ENCODE measurements at places on chromosomes 3 and 15. TPM values are rescaled to one million over a fixed set of nuclear protein-coding genes. Genes with fewer than 3 reads are reported as not detected.
A peak's percentile ranks its signal among the peaks of the same experiment; 100 is the strongest.

DNA sequence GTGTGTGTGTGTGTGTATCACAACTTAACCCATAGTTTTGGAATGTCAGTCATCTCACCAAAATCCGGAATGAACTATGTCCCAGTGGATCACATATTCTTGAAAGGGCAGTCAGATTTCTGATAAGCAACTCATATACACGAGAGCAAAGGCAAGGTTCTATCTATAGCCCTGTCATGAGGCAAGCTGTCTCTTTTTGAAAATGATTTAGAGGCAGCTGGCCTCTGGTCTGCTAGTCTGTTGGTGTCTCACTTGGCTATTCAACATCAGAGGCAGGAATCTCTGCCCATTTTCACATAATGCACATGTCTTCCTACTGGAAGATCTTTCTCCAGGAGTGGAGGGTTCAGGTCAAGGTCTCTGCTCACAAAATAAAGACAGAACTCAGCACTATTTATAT, 79.8 kb downstream of the CNTN6 start:
- DNase-seq = no peak
- no peaks in the 10 kb centered on the region for H3K27me3 ChIP-seq

DNA sequence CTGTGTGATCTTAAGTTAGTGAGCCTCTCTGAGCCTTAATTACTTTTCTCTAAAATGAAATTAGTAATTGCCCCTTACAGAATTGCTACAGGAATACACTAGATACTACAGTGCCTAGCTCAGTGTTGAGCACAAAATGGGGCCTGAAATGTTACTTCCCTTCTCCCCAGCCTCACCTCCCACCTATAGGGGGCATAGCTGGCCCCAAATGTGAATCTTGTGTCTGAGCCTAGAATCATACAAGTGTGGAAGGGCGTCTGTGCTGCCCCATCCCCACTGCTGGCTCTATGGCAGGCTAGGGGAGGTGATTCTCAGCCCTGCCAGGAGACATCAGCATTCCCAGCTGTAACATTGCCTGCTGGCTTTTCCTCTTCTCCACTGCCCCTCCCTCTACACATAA, 42.7 kb downstream of the IFT122 start:
- no peaks in the 10 kb centered on the region for H3K36me3 ChIP-seq
- no peak overlapping the region for H3K4me3 ChIP-seq
- no peaks in the 10 kb centered on the region for H3K4me1 ChIP-seq

CA12 gene
- not detected for total RNA-seq

GRCh38 chr3:38116471-38117162, 20.3 kb downstream of the ACAA1 start:
- H3K4me3 ChIP-seq = no peak overlapping the region
- peaks cover 8% of the 10 kb centered on the region for H3K4me1 ChIP-seq
- H3K36me3 ChIP-seq = no peaks in the 10 kb centered on the region
- no peaks in the 10 kb centered on the region for H3K27me3 ChIP-seq
- no peak for DNase-seq
- no peak overlapping the region for H3K27ac ChIP-seq

- H3K27ac ChIP-seq = no peak overlapping the region
- DNase-seq = no peak
- H3K4me1 ChIP-seq = peaks cover 31% of the 10 kb centered on the region
- peaks cover 10% of the 10 kb centered on the region for H3K36me3 ChIP-seq
Measured at GRCh38 chr3:46314517-46314916, 39.4 kb upstream of the CCR2 start.

DNA sequence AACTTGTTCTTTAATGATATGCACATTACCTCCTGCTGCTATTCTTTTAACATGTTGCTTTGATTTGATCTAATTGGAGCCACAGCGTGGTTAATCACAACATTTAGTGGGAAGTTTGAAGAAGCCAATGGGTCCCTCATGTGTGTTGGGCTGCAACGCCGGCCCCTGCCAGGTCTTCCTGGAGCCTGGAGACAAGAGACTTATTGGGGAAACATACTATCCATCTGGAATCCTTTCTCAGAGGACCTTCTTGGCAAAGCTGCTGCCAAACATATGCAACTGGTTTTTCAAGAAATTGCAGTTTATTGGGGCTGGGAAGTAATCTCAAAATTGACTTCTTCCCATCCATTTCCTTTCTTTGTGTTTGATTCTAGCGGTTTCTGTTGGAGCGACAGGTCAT, 396.3 kb upstream of the PROK2 start:
- H3K4me1 ChIP-seq = peaks cover 7% of the 10 kb centered on the region
- DNase-seq = no peak
- peaks cover 25% of the 10 kb centered on the region for H3K27me3 ChIP-seq

GRCh38 chr15:40313531-40314398, 6.0 kb upstream of the PLCB2 start:
- H3K4me1 ChIP-seq = peaks cover 40% of the 10 kb centered on the region
- DNase-seq = peak; percentile 63
- peak overlapping the region; percentile 67 for H3K4me3 ChIP-seq
- peak overlapping the region; percentile 76 for H3K27ac ChIP-seq
- no peaks in the 10 kb centered on the region for H3K36me3 ChIP-seq

GRCh38 chr15:97502038-97502437, 458.5 kb upstream of the ARRDC4 start:
- no peak overlapping the region for H3K27ac ChIP-seq
- H3K4me1 ChIP-seq = no peaks in the 10 kb centered on the region

- H3K4me1 ChIP-seq = no peaks in the 10 kb centered on the region
- no peak overlapping the region for H3K27ac ChIP-seq
- DNase-seq = no peak
- no peak overlapping the region for H3K4me3 ChIP-seq
Measured at GRCh38 chr3:55903680-55904079, 416.6 kb upstream of the WNT5A start.

Data from natural killer cell treated with Interleukin-12 subunit alpha and Interleukin-12 subunit beta and Interleukin-15 and Interleukin-18, amount 100 ng/mL, for 72 hours (primary cell).